GM18507 (cell line): ENCODE measurements at places on chromosomes 2 and 18.

DNA sequence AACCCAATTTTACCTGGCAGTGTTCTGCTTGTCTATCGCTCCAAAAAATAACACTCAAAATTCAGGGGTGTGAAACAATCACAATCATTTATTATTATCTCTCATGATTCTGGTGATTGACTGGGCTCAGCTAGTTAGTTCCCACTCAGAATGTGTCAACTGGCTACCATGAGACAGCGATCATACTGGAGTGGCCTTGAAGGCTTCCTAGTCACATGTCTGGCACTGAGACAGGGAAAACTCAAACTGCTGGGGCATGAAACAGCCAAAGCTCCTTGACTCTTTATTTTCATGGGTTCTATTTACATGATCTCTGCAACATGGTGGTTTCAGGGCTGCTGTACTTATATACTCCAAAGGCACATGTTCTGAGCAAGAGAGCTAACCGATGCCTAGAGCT lies 6.2 kb upstream of the ANXA4 start:
- DNase-seq, result no peak

GRCh38 chr2:180360283-180360618 lies 353.2 kb upstream of the CWC22 start:
- DNase-seq, result no peak

- no peak for DNase-seq
Observed at GRCh38 chr2:55314985-55315384, 46.0 kb upstream of the MTIF2 start.

DNA sequence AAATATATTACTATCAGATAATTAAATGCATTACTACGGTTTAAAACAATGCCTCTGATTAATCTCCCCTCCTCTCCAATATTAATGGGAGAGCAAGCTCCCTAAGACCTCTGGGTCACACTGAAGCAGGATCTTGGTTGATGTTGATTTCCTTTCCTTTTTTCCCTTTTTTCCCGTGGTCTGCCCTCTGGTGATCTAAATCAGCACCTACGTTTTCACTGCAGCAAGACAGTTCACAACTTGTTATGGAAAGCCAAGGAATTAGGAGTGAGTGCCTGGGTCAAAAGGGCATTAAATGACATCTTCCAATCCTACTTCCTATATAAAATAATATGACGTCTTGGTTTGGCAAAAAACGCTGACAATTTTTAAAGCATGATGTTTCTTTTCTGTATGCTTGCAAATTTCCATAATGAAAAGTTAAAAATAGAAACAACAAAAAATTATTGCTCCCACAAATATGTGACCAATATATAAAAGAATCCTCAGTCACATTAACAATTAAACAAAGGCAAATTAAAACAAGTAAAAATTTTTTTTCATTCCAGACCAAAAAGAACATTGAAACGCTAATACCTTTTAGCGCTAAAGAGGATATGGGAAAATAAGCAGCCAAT lies 7.9 kb upstream of the CFAP36 start:
- no peak for DNase-seq

- DNase-seq, result no peak
Observed at GRCh38 chr2:166958986-166959481, 70.8 kb downstream of the XIRP2 start.

DNA sequence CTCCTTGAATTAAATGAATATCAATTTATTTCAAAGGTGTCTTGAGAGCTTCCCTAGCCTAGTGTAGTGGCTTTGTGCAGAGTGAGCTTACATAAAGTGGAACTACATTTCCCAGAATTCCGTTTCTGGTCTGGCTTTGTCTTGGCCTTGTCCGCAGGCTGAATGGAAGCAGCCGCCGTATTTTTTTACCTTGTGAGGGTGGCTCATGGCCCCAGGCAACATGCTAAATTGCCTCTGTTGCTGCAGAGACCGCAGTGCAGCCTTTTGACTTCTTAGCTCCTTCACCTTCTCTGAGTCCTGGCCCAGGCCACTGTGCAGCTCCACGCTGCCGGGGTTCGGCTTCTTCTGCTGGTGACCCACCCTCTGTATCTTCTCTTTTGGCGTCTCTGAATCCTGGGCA lies 114.8 kb upstream of the SLC38A11 start:
- no peak for DNase-seq

DNA sequence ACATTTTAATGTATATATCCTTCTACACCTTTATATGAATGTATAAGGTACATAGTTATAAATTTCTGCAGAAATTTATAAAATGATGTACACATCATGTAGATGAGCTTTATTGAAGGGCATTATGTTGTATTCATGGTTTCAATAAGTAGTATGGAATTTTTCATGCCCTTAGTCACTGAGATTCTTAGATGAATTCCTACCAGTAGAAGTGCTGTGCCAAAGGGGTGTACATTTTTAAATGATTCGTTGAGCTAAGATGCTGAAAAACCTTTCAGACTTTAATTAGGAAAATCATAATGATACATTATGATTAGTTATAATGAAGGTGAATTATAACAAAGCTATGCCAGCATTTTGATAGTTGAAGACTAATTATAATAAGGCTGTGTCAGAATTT lies 115.2 kb downstream of the ZNF236 start:
- no peak for DNase-seq

- DNase-seq, result no peak
Observed at GRCh38 chr2:172634477-172634876, 78.6 kb downstream of the PDK1 start.

DNA sequence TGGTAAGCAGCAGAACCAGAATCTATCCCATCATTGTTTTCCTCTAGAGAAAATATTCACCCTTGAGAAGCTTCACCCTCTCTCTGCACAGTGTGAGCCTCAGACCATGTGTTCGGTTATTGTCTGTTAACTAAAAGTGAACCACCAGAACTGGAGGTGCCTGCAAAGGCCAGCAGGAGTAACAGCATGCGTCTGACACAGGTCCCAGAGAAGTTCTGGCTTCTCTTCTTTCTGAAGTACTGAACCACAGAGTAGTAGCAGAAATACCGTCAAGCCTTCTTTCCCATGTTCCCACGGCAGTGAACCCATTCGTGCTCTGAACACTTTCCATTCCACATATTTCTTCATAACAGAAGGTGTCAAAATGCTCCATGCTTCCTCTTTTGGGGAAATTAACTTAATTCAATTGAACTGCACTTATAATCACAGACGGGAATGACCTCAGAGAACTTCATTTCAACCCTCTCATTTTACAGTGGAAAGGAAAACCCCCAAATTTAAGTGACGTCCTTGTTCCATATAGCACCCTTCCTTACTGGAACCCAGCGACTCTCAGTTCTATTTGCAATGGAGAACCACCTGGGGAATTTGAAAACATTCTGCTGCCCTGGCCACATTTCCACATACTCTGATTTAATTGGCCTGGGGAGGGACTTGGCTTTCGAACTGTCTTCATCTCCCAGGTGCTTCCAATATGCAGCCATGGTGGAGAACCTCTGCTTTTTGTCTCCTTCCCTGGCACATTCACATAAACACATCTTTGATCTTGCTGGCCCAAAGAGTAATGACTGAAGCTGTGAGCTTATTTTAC lies 519.1 kb downstream of the RNF144A start:
- no peak for DNase-seq

DNA sequence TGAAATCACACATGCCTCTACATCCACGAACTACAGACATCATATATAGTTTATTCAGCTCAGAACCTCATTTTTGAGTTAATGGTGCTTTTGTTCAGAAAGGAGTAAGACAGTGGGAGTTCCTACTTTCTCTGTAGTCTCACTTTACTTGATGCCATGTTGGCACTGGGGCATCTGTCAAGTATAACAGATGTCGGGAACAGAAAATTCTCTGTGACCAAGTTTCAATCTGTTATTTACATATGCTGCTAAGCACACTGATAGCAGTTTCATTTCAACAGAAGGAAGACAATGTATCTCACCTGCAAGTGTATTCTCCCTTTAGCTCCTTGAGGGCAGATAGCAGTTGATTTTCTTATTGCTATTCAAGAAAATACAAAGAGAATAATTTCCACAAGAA lies 774.1 kb downstream of the METTL4 start:
- no peak for DNase-seq

DNA sequence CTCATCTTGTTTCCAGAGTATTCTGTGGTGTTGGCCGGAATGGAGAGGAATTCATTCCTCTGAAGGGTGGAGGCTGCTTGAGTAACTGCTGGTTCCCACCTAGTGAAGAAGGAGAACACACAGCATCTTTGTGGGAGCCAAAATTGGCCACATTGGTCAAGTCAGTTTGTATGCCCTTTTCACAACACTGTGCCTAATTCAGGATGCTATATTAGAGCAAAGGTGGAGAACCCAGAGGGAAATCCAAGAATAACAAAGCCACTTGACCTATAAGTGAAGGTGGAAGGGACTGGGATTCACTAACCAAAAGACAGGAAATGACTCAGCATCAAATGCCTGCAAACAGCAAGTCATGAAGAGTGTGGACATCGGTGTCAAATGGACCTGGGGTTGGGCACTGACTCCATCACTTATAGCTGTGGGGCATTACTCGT lies 27.3 kb upstream of the MLPH start:
- no peak for DNase-seq

- no peak for DNase-seq
Observed at GRCh38 chr2:64918220-64918886, 70.8 kb upstream of the SLC1A4 start.

- no peak for DNase-seq
Observed at GRCh38 chr2:24875272-24875671, 44.8 kb downstream of the ADCY3 start.

DNA sequence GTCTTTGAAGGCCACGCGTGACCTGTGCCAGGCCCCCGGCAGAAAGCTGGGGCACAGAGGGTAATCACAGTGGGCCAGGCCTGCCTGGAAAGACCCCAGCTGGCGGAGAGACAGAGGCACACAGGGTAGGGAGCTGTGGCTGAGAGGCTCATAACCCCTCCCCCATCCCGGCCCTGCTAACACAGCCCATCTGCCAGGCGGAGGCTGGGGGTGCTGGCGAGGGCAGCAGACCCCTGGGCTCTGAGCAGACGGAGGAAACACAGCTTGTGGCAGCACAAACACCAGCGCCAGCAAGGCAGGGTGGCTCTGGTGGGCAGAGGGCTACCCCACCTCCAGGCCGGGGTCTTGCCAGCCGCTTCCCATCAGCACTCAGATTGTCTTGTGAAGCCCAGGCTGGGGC lies 19.0 kb downstream of the HS6ST1 start:
- no peak for DNase-seq

- DNase-seq, result no peak
Observed at GRCh38 chr2:26483957-26484565, 6.1 kb upstream of the OTOF start.

GRCh38 chr2:37361216-37361815 lies 16.9 kb downstream of the QPCT start:
- no peak for DNase-seq

DNA sequence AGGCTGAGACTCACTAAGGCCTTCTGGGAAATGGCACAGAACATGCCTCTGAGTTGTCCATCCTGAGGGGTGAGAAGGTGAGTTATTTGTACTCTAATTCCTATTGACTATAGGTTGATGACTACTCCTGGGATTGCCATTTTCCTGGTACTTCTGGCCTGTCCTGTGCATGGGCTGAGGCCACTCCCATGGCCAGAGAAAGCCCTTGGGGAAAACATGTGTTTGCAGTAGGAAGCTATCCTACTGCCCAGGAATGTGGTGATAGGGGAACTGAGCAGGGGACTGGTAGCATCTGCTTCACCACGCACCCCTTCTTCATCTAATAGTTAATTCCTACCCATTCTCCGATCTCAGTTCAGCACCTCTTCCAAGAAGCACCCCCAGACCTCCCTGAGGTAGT lies 62.6 kb upstream of the MEX3C start:
- no peak for DNase-seq

- DNase-seq, result no peak
Observed at GRCh38 chr2:147342329-147342728, 502.5 kb upstream of the ACVR2A start.

GRCh38 chr2:4324531-4324930 lies 621.2 kb downstream of the DCDC2C start:
- DNase-seq, result no peak

DNA sequence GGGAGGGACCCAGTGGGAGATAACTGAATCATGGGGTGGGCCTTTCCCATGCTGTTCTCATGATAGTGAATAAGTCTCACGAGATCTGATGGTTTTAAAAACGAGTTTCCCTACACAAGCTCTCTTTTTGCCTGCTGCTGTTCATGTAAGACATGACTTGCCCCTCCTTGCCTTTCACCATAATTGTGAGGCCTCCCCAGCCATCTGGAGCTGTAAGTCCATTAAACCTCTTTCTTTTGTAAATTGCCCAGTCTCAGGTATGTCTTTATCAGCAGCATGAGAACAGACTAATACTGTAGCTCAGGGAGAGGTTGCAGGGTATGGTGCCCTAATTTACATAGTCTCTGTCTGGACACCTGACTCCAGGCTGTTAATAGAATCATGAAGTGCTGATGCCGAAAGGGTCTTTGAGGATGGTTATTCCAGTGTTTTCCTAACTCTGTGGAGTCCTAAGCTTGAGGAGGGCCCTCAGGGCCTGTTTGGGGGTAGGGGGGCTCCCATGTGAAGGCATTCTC lies 343.2 kb downstream of the ALK start:
- DNase-seq, result no peak

DNA sequence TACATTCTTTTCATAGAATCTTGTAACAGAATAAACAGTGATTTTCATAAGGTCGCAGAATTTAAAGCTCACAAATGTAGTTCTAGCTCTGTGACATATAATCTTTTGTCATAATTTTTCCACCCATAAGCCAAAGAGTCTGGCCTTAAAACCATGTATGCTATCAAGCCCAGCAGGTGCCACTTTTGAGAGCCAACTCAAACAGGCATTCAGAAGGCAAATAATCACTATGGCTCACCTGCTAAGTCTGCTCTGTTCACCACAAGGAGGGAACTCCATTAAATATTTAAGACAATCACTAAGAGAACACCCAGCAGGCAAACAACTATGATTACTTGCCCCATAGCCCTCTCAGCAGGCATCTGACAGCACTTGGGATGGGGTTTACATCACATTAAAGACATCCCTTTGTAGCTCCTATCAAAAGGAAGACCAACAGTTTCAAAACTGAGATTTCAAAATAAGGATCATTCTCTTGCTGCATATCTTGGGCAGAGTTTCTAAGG lies 241.6 kb downstream of the PDE11A start:
- no peak for DNase-seq

DNA sequence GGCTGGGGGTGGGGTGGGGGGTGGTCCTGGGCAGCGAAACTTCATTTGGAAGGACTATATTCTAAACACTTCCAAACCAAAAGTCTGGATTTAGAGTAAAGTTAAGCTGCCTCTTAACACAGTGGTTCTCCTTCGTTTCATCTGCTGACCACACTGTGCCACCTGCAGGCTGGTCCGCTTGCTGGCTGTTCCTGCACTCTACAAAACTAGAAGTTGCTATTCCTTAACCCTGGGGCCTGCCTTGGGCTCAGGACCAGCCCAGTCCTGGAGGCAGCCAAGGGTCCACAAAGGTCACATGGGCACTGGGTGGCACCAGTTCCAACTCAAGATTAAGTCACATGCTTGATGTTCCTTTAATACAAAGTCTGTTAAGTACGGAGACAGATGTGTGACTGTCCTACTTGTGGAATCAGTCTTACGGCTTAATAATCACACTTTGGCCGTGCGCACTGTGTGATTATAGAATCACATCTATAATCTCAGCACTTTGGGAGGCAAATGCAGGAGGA lies 195.4 kb downstream of the FAM210A start:
- no peak for DNase-seq
